Stimulated activated CD4-positive, alpha-beta T cell treated with anti-CD3 and anti-CD28 coated beads, Interleukin-1b, Interleukin-23, amount 100 ng/mL, for 48 hours (primary cell): ENCODE measurements at places on chromosomes 11 and 22.

DNA sequence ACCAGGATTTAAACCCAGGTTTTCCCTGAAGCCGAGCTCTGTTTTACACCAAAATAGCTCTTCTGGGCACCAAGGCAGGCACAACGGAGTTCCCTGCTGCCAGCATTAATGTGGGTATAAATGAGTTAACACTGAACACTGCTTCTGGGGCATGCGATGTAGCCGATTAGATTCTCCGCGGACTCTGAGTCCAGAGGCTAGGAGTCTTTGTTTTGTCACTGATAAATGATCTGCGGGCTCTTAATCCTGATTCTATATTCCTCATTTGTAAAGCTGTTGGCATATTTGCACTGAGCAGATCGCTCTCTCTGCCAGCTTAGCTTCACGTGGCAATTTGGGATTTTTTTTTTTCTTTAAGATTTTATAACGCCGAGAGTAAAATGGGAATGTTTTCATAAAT is 16.8 kb upstream of the LDLRAD3 start:
- no peak for DNase-seq

- no peak for DNase-seq
These were observed 164.2 kb upstream of the TBCEL start for GRCh38 chr11:120859552-120860295.

DNA sequence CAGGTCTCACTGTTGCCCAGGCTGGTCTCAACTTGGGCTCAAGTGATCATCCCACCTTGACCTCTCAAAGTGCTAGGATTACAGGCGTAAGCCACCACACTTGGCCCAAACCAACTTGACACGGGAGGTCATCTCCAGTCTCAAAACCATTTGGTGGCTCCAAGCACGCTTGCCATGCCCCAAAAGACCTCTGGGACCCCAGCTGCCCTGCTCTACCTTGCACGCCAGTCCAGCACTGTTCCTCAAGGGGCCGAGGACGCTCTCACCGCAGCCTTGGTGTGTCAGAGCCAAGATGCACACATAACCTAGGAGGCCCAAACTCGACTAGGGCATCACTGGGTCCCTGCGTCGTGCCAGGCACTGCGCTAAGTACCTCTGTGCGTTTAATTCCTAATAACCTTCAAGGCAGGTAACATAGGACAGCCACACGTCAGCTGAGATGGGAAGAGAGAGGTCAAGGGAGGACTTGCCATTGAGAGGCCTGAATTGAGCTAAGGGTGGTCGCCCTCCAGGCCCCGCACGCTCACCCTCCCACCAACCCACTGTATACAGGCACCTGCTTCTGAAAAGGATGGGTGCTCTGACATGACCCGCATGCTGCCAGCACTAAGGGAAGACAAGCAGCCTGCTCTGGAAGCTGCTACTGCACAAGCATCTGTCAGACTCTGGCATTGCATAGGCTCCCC is 4.6 kb upstream of the GAS2L1 start:
- no peak for DNase-seq

- no peak for DNase-seq
These were observed 1.6 kb upstream of the SWAP70 start for GRCh38 chr11:9662273-9662672.

- no peak for DNase-seq
These were observed 96.9 kb downstream of the MORC2 start for GRCh38 chr22:30871391-30872284.

DNA sequence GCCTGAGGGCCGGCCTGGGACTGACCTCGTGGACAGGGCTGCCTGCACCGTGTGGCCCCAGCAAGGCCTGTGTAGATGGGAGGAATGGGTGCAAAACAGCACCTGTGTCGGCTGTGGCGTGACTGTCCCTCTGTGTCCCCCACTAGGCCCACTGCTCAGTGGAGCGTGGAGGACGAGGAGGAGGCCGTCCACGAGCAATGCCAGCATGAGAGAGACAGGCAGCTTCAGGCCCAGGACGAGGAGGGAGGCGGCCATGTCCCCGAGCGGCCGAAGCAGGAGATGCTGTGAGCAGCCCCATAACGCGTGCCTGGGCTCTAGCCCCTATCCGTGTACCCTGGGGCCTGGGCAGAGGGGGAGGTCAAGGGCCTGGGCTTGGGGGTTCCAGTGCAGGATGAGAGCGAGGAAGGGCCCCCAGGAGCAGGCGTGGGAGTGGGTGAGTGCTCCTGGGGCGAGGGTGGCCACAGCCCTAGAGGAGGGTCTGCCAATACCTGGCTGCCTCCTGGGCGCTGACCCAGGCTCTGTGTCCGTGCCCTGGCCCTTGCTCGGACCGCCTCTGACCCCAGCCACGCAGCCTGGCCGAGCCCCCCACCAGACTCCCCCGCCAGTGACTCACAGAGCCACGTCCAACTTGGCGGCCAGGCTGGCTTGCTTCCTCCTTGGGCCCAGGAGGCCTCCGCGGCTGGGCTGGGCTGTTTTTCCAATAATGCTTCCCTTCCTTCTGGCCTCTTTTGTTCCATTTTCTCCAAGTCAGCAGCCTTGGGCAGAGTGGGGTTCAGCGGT is 11.6 kb downstream of the PRR33 start:
- DNase-seq: no peak

- no peak for DNase-seq
These were observed 2091.9 kb downstream of the LRRC4C start for GRCh38 chr11:39367534-39367933.

GRCh38 chr11:3022982-3023381 is 30.9 kb upstream of the NAP1L4 start:
- no peak for DNase-seq

DNA sequence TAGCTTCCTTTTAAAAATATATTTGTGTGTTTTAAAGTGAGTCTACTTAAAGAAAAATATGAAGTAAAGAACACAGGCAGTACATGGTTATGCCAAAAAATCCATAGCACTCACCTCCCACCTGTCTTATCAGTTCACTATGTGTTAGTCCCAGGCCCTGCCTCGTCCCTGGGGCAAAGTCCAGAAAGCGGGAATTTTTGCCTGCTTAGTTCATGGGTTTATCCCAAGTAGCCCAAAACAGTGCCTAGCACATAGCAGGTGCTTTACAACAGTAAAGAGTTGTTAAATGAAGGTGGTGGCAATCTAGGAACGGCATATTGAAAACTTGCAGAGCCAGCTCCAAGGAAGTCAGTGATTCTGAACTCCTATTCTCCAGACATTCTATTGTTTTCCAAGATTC is 154.0 kb downstream of the MN1 start:
- no peak for DNase-seq

GRCh38 chr11:73141031-73141308 is 1.1 kb downstream of the FCHSD2 start:
- DNase-seq: no peak

DNA sequence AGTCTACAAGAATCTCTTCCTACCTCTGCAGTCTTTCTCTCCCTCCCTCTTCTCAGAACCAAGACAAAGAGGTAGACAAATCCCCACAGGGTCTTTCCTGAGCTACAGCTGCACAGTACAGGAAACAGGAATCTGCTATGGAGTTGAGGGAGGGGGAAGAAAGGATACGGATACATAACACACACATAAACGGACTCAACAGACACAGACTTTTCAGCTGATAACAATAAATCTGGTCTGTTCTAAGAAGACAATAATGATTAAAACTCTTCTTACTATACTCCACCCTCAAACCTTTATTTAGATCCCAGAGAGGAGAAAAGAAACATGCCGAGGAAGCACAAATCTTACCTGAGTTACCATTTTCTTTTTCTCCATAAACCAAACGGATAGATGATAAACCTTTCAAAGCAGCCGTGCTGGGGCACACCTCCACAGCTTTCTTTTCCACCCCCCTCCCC is 122.2 kb downstream of the APOL5 start:
- DNase-seq: no peak

GRCh38 chr22:17438026-17438425 is 68.8 kb downstream of the CECR2 start:
- no peak for DNase-seq

GRCh38 chr11:12800032-12800671 is 125.9 kb downstream of the TEAD1 start:
- no peak for DNase-seq

GRCh38 chr11:13679768-13680167 is 11.3 kb downstream of the FAR1 start:
- DNase-seq: no peak

GRCh38 chr11:105236664-105237063 is 97.1 kb upstream of the CARD18 start:
- DNase-seq: no peak

DNA sequence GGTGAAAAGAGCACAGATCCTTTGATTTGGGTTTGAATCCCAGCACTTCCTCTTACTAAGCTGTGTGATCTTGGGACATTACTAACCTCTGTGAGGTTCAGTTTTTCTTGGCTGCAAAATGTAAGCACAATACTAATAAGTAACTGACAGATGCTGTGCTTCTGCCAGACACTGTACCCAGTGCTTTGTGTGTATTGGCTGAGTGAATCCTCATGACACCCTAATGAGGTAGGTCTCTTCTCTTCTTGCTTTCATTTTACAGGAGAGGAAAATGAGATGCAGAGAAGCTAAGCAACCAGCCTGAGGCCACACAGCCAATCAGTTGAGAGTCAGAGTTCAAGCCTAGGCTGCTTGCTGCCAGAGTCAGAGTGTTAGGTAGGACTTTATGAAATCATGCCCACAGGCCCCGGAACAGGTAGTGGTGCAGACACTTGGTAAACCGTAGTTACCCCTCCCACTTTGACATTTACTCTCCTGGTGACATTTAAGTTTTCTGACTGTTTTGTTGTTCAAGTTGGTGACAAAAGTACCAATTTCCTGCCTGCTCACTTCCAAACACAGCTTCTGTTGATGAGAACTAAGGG is 21.2 kb downstream of the PTPRJ start:
- DNase-seq: peak; percentile 87

- DNase-seq: peak; percentile 35
These were observed 4.3 kb upstream of the OSBPL5 start for GRCh38 chr11:3169255-3170043.

DNA sequence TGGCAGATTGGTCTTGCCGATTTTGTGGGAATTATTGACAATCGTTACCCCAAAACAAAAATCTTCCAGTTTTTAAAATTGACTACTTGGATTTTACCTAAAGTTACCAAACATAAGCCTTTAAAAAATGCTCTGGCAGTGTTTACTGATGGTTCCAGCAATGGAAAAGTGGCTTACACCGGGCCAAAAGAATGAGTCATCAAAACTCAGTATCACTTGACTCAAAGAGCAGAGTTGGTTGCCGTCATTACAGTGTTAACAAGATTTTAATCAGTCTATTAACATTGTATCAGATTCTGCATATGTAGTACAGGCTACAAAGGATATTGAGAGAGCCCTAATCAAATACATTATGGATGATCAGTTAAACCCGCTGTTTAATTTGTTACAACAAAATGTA is 37.2 kb downstream of the IGLL1 start:
- DNase-seq: no peak

GRCh38 chr22:24514241-24515026 is 19.3 kb downstream of the UPB1 start:
- no peak for DNase-seq

- DNase-seq: no peak
These were observed 34.6 kb upstream of the BID start for GRCh38 chr22:17808693-17809403.

DNA sequence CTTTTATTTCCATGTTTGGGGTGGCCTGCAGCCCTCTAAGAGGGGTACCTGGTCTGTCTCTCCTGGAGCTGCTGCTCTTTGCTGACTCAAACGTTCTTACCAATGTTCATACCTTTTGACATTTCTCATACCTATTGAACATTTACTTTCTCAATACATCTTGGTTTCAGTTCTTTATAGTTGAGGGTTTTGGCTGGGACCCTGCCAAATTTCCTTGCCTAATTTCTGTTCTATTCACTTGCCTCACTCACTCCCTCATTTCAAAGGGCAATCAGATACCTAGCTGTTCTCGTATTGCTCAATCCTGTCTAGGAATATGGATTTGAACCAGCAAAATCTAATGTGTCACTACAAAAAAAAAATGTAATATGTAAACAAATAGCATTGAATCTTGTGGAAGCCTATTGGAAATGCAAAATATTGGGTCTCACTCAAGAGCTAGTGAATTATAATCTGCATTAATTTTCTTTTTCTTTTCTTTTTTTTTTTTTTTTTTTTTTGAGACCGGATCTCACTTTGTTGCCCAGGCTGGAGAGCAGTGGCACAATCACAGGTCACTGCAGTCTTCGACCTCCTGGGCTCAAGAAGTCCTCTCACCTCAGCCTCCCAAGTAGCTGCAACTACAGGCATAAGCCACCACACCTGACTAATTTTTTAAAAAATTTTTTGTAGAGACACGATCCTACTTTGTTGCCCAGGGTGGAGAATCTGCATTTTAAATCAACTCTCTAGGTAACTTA is 7.5 kb downstream of the OR6M1 start:
- DNase-seq: no peak

- DNase-seq: no peak
These were observed 84.7 kb upstream of the WNT7B start for GRCh38 chr22:46061501-46062231.

- DNase-seq: no peak
These were observed 24.4 kb downstream of the MRGPRG start for GRCh38 chr11:3194016-3194816.

- DNase-seq: no peak
These were observed 25.3 kb downstream of the PARVA start for GRCh38 chr11:12402691-12403120.

DNA sequence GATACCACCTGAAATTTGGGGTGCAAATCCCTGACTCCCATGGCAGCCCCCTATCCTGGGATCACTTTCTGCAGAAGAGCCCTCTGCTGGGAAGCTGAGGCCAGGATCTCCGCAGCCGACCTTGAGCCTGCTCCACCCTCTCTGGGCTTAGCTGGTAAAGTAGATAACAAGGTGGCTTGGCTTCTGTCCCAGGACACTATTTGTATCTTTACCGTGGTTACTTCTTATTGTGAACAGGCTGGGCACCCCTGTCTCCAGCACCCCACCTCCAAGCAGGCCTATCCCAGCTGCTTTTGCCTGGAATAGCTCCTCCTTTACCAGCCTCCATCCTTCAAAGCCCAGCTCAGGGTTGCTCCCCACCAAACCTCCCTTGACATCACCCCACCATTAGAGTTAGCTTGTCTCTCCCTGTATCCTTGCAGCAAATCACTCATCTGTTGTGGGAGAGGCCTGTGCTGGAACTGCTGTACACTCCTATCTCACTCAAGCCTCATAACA is 35.2 kb upstream of the P2RY2 start:
- no peak for DNase-seq

DNA sequence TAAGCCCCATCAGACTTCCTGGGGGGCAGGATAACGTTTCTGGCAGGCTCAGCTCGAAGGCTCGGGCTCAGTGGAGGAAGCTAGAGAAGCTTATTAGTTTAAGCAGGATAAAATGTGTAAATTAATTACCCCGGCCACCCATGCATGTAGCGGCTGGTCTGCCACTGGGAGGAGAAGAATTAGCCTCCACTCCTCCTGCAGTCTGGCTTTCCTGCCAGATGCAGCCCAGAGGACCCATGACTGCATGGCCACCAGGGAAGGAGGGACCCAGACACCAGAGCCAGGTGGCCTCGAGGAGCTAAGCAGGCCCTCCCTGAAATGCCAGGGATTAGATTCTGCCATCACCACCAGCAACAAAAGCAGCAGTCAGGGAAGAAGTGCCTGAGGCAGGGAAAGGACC is 32.3 kb downstream of the TRIM29 start:
- no peak for DNase-seq
